Esophagus squamous epithelium (tissue), 5 donors: ENCODE measurements at places on chromosomes 2 and 18. TPM values are rescaled to one million over a fixed set of nuclear protein-coding genes. Genes with fewer than 3 reads are reported as not detected.

DNA sequence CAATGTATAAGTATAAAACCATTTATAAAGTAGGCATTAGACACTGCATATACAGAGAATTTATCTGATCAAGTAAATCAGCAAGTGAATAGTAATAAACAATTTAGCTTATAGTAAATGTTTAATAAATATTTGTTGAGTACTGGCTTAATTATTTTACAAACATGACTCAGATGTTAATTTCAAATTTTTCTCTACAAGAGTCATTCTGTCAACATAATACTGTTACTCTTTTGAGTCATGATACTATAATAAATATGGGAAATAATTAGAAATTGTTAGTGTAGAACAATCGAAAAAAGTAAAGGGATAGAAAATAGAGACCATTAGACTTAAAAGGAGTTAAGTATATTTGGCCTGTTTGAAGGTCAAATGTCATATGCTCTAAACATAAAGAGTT lies 133.6 kb upstream of the MC4R start:
- no peak for DNase-seq

- DNase-seq = no peak
Measured at GRCh38 chr2:60629801-60630385, 76.4 kb upstream of the BCL11A start.

Gene GORASP2
- 62.7 TPM for total RNA-seq

DNA sequence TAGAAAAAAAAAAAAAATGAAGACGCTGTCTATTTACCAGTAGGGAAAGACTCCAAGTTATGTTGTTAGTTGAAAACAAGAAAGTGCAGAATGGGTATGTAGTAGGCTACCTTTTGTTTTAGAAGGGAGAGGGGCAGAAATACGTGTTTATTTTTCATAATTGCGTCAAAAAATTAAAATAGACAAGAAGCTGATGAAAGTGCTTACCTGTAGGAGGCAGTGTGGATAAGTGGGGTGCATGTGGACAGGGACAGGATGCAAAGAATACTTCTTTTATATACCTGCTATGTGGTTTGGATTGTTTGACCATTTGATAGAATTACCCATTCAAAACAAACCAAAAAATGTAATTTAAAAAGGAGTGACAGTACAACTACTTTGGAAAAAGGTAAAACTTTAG lies 3.0 kb upstream of the GCG start:
- no peak for DNase-seq

DNA sequence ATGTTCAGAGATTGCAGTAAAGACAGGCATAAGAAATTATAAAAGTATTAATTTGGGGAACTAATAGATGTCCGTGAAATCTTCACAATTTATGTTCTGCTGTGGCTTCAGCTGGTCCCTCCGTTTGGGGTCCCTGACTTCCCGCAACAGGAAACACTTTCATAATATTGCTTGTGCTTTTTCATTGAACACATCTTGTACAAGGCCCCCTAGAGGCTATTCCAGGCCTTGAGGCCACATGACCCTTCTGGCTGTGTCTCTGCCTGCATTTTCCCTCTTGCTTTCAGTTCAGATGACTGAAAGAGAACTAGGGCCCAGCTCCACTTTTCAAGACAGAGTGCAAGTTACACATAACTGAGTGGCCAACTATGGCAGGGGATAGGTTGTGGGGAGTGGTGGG lies 164.1 kb downstream of the TMEM247 start:
- no peak for DNase-seq

Gene ARHGAP15
- 1.7 TPM for total RNA-seq

GRCh38 chr2:44802777-44803424 lies 138.6 kb upstream of the SIX3 start:
- DNase-seq = no peak

Gene CXCR2
- 15.5 TPM for total RNA-seq

DNA sequence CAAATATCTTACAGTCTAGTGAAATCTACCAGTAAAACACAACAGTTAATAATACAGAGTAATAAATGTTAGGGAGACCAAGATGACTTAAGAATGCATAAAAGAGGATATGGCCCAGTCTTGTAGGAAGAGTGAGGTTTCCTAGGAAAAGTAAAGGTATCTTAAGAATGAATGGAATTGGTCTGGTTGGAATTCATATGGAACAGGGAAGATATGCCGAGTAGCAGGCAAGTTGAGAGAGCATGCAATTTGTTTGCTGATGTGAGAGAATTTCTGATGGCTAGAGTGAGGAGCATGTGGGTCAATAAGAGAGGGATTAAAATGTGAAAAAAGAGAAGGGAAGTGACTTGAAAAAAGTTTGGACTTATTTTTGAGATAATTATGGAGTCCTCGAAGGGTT lies 512.9 kb upstream of the ZEB2 start:
- DNase-seq = no peak

- DNase-seq = no peak
Measured at GRCh38 chr2:201909961-201910361, 103.6 kb downstream of the CDK15 start.

DNA sequence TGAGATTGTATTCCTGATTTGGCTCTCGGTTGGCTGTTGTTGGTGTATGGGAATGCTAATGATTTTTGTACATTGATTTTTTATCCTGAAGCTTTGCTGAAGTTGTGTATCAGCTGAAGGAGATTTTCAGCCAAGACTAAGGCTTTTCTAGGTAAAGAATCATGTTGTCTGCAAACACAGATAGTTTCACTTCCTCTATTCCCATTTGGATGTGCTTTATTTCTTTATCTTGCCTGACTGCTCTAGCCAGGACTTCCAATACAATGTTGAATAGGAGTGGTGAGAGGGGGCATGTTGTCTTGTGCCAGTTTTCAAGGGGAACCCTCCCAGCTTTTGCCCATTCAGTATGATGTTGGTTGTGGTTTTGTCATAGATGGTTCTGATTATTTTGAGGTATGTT lies 90.4 kb downstream of the CYP26B1 start:
- DNase-seq = no peak

DNA sequence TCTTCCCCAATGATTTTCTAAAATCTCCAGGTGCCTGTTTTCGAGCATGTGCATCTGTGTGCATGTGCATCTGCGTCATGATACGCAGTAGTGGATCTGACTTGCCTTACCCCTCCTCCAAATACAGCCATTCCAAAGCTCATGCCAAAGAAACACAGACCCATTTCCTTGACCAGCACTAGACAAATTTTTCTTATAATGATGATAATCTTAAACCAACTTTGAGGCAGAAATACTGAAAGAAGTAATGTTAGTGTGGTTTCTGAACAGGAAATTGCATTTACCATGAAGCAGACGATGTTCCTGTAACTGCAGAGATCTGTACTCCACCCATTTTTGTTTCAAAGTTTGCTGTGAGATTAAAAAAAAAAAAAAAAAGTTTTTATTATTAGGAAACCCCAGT lies 25.6 kb downstream of the CYTIP start:
- no peak for DNase-seq

Gene SLC16A14
- total RNA-seq = 5.1 TPM
